ENCODE measurements at places on chromosomes 3 and 15.

- DNase-seq, result no peak
Observed at GRCh38 chr3:32381922-32382321, 9.7 kb upstream of the CMTM7 start.

DNA sequence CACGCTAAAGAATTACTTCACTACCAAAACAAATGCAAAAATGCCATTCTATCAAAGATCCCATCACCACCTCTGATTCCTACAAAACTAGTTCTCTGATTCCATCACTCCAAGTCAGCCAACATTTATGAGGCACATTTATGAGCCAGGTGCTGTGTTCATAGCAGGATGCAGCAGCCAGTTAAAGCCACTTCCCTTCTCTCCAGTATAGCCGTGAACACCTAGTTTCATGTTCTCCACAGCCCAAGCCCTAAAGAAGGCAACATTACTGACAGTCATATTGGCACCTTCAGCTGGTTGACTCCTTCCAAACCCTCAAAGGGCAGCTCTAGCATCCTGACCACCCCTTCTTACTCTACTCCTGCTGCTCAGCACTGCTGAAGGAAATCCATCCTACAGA is 36.4 kb downstream of the RYK start:
- DNase-seq, result no peak

- no peak for DNase-seq
Observed at GRCh38 chr3:138781012-138781470, 53.7 kb downstream of the PIK3CB start.

GRCh38 chr3:161510510-161511260 is 14.1 kb downstream of the OTOL1 start:
- no peak for DNase-seq

GRCh38 chr3:160473221-160473620 is 23.6 kb upstream of the TRIM59 start:
- no peak for DNase-seq

GRCh38 chr3:190059242-190059590 is 61.5 kb downstream of the P3H2 start:
- DNase-seq, result no peak

- no peak for DNase-seq
Observed at GRCh38 chr15:41790756-41791546, 16.7 kb downstream of the MAPKBP1 start.

DNA sequence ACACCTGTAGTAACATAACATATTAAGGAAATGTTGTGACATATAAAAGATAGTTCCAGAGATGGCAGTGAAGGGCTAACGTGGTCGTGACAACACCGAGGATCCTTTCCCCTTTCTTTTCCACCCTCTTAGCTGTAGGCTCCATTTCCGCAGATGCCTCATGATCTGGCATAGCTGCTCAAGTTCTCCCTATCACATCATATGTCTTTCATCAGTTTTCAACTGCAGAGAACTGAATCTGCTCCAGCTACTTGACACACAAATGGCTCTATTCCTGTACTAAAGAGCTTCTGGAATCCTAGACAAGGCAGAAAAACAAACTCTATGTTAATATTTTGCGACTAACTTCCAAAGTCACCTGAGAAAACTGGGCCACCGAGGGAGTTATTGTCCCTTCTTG is 275.0 kb upstream of the SLCO3A1 start:
- DNase-seq, result no peak

DNA sequence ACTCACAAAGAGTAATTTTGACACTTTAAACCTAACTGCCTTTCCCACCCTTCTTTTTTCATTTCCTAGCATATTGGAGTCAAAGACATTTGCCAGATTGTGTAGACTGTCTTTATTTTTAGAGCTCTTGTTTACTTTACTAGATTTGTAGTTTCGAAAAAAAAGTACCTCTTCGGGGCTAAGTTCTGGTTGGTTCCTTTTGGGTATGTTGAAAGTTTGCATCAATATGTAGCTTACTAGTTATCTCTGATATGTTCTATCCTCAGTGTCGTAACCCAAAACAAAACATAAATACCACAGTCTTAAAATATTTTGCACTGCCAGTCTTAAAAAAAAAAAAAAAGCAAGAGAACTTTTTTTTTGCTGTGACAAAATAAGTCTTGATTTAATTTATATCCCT is 52.2 kb downstream of the REC114 start:
- DNase-seq, result no peak

DNA sequence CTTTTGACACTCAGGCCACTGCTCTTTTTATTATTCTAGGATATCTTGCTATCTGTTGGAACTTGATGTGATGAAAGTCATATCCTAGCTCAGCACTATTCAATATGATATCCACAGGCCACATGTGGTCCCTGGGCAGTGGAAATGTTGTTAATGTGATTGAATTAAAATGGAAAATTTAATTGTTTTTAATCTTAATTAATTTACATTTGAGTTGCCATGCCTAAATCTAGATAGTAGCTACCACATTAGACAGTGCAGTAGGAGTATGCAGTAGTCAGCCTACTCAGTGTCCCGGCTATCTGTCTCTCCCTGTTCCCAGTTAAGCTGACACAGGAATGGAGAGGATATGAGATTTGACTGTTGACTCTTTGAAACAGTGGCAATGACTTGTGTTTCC is 460.2 kb downstream of the GBE1 start:
- DNase-seq, result no peak

DNA sequence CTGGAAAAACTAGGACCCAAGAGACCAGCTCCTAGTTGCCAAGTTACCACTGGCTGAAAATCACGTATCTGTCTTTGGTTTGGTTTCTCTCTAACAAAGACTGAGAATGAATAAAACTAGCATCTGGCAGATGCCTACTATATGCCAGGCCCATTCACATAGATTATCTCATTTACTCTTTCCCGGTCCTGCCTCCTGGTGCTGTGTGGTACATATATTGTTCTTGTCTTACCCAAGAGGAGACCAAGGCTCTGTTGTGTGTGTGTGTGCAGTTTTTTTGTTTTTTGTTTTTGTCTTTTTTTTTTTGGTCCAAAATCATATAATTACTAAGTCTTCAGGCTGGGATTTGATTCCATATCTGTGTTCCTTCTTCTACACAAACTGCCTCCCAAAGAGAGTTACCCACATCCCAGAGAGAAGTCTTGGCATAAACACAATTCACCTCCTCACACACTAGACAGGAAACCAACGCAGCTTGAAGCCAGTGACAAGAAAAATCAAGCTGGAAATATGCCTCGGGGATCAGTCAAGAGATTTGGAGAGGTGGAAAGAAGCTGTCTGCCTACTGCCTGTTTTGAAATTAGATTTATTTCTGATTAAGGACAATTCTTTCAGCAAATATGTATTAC is 891 bp downstream of the AHSG start:
- no peak for DNase-seq

GRCh38 chr15:100764778-100765466 is 114.7 kb upstream of the ALDH1A3 start:
- no peak for DNase-seq

- DNase-seq, result no peak
Observed at GRCh38 chr15:43895586-43895985, 68.8 kb downstream of the WDR76 start.

GRCh38 chr3:53254509-53255422 is 1.1 kb downstream of the TKT start:
- DNase-seq, result peak; percentile 66

- DNase-seq, result no peak
Observed at GRCh38 chr3:13748276-13748879, 131.5 kb downstream of the WNT7A start.
